Stimulated activated CD8-positive, alpha-beta memory T cell treated with anti-CD3 and anti-CD28 coated beads, Interleukin-7, amount 100 ng/mL, for 1 hour (primary cell): ENCODE measurements at places on chromosomes 12 and 14.

GRCh38 chr12:50101663-50102062 lies 2.1 kb upstream of the GPD1 start:
- no peak for DNase-seq

GRCh38 chr12:79662046-79662811 lies 28.5 kb downstream of the PAWR start:
- DNase-seq, result no peak

- no peak for DNase-seq
Observed at GRCh38 chr14:100889641-100890040, 13.9 kb downstream of the RTL1 start.

DNA sequence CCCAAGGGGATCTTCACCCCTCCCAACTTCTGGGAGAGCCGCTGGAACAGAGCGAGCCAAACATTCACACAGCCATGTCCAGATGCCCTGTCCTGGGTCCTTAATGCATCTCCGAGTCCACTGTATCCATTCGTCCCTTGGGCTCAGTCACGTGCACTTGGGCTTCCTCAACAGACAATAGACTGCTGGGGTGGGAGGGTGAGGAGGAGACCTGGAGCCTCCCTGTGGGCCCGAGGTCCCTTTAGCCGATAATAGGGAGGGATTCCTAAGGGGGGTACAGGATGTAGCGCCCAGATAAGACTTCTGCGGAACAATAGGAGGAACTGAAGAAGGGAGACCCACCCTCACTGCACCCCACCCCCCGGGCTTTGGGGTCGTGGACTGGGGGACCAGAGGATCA lies 6.7 kb downstream of the ARHGEF25 start:
- DNase-seq, result no peak

DNA sequence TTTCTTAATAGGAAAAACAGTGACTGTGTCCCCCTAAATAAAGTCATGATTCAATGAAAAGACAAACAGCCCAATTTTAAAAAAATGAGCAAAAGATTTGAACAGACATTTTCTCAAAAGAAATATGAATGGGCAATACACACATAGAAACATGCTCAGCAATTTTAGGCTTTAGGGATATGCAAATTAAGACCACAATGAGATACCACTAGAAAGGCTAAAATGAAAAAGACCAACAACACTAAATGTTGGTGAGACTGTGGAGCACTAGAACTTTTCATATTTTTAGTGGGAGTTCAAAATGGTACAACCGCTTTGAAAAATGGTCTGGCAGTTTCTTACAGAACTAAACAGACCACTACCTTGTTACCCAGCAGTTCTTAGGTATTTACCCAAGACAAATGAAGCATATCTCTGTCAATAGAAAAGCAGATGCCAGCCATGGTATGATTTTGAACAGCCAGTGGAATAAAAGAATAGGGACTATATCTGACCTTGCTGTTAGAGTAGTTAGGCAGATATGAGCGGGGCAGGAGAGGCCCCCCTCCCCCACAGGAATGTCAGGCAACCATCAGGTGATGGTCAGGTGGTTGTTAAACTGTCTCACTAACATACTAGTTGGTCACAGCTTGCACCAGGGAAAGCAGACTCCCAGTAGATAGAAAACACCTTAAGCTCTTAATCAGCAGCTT lies 108.8 kb downstream of the PRKCH start:
- DNase-seq, result no peak

GRCh38 chr12:84596266-84596665 lies 316.3 kb downstream of the SLC6A15 start:
- no peak for DNase-seq

DNA sequence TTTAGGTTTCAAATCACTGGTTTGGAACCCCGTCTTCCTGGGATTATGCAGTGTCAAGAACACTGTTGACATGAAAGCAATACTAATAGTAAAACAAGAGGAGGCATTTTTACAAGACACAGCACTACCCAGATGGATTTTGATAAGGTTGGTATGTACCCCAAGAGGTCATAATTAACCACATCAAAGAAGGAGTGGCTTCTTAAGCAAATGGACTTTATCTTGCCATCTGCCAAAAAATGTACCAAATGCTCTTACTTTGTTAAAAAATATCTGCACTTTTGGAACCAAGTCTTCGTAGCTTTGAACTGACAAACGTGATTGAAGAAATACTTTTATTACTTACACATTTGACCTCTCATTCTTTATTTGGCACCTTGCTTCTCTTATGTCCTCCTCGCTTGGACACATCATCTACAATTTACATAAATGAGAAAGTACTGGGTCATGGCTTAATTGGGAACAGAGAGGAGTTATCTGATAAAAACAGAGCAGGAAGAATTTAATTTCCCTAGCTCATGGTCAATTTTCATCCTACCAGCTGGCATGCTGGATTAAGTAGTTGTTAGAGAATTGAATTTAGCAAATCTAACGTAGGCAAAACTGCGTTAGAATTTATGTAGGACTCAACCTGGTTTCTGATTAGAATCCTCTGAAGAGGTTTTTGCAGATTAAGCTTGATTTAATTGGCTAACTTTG lies 54.5 kb upstream of the PRICKLE1 start:
- DNase-seq, result no peak

- DNase-seq, result peak; percentile 65
Observed at GRCh38 chr12:8045952-8046944, 13.7 kb downstream of the FOXJ2 start.

GRCh38 chr12:120536064-120536791 lies 2.1 kb downstream of the RNF10 start:
- no peak for DNase-seq
